OCI-LY7 (cell line): ENCODE measurements at places on chromosomes 1 and 21.

DNA sequence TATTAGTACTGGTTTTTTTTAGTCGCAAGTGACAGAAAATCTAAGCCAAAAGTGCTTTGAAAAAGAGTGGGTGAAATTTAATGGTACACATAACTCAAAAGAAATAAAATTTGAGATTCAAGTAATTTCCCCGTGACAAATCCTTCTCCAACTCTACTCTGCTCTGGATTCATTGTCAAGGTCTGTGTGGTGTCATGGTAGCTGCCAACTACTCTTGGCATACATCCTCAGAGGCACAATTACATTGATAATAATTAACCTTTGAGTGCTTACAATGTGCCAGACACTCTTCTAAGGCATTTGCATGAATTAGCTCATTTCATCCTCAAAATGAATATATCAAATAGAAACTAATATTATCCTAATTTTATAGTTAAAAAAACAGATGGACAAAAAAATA lies 1153.9 kb upstream of the NCAM2 start:
- no peak for DNase-seq

DNA sequence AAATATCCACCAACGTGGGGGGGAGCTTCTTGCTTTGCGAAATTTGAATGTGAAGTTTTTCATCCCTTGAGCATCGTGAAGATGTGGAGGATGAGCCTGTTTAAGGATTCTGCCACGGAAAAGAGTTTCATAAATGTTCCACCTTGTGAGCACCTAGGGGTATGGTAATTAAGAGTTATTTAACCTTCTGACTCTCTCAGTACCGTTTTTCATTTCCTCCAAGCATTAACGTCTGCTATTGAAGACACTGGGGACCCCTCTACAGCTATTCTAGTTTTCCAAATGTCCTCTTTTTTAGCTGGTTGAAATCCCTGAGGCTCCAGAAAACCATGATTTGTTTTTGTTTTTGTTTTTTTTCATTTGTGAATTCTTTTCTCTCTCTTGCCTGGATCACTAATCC lies 79.1 kb upstream of the GALNT2 start:
- peak; percentile 18 for DNase-seq

GRCh38 chr1:32342704-32343103 lies 6.7 kb upstream of the MARCKSL1 start:
- DNase-seq, result no peak

GRCh38 chr1:171434717-171435346 lies 50.5 kb upstream of the PRRC2C start:
- DNase-seq, result no peak

GRCh38 chr1:6871300-6871972 lies 86.2 kb downstream of the CAMTA1 start:
- DNase-seq, result no peak

- DNase-seq, result no peak
Measured at GRCh38 chr1:246178717-246179311, 328.3 kb downstream of the SMYD3 start.

DNA sequence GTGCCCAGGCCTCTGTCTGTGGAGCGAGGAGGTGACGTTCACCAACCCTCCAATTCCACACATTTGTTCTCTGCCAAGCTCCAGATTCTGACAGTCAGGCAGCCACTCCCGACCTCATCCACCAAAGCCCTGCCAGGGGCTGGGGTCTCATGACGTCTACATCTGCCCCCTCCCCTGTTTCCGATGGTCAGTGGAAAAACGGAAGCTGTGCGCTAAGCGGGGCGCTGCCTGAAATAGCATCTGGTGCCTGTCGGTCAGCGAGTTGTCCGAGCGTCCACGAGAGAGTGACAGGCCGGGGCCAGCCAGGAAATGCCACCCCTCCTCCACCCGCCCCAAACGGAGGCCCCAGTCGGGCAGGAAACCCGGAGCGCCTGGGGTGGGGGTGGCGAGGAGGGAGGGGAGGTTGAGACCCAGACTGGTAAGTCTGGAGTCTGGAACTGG lies 3.2 kb upstream of the TAL1 start:
- DNase-seq, result no peak

GRCh38 chr1:37461698-37462436 lies 12.5 kb upstream of the ZC3H12A start:
- DNase-seq, result no peak

DNA sequence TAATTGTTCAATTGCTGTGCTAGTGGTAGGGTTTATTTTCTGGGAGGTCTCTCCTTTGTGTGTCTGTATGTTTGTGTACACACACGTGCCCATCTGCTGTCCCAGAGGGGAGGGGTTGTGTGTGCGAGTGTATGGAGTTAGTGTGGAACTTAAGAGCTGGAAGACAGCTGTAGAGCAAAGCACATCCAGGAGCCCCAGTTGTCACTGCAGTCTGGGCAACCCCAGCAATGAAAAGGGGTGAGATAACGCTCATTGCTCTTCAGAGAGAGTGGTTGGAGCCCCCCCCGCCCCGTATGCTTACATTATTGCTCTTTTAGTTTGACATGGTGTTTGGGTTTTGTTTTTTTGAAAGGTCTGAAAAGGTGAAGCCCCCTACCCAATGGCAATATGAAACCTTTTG lies 36.9 kb downstream of the NCF2 start:
- no peak for DNase-seq

DNA sequence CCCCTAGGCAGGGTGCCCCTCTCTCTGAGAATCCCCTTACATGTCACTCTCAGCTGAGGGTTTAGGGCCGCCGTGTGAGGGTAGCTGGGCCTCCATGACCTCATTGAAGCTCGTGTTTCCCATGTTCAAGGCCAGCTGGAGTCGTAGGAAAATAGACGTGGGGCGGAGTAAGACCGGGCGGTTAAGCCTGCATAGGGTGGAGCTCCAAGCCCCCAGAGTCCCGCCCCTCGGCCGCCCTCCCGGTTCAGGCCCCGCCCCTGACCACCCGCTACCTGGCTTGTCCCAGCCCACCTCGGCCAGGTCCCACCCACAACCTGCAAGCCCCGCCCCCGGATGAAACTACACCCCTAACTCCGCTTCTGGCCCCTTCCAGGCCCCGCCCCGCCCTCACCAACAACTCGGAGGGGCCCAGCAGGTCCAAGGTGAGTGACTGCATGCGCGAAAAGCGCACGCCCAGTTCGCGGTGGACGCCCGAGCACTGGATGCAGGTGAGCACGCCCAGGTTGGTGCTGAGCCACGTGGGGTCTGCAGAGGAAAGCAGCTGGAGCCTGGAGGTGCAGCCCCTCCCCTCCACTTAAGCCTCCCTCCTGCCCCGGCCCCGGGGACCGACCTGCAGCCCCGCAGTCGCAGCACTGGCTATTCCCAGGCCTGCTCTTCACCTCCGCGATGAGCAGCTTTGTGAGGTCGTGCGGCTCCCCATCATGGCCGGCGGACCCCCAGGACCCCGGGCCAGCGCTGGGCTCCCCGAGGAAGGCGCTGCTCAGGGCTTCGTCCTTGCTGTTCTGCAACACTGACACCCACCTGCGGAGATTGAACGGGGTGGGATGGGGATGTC lies 12.2 kb upstream of the TCEA3 start:
- no peak for DNase-seq
